Gastrocnemius medialis (tissue), 4 donors: ENCODE measurements at places on chromosomes 12 and 14.

DNA sequence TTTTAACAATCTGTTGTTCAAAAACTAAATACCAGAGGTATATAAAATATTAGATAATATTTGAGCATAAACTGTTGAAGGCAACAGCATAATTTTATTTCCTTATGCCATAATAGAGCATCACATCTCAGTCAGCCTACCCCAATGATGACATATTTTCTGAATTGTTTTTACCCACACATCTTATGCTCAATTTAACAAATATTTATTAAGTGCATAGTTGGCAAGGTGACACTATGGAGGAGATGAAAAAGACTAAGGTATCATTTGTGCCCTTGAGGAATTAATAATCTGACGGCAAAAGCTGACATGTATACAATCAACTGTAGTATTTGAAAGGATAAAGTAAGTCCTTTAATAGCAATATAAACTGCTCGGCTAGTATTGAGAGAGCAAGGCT, 102.4 kb downstream of the SYT1 start:
- DNase-seq, result no peak

GRCh38 chr12:1592444-1593173, 1.8 kb downstream of the FBXL14 start:
- DNase-seq, result no peak

DNA sequence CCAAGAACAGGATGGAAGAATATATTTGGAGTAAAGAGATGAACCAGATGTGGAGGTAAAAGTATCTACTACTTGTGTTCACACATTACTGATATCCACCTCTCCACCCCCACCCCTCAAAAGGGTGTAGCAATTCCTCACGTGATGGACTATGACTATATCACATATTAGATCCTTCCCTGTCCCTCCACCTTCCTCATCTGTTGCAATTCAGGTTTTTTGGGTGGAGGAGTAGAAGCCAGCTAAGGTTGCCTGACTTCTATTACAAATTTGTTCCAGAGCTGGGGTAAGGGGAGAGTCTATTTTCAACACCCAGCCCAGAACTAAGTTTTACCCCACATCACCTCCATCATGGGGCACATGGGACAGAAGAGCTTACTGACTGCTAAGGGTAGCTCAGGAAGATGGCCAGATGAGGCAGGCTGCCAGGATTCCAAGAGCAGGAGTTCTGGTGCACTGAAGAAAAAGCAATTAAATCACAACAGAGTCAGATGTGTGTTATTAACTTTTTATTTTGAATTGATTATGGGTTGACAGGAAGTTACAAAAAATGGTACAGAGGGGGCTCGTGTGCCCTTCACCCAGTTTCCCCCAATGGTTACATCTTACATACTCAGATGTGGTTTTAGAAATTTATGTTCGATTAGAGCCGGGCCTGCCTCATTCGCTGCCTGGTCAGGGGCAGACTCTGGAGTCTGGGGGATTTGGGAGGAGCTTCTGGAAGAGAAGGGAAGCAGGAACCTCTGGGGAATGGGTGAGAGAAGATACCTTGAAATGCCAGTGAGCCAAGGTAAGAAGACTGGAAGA, 2.1 kb downstream of the RNASE13 start:
- peak; percentile 73 for DNase-seq

- DNase-seq, result no peak
Measured at GRCh38 chr12:56425193-56425592, 24.0 kb downstream of the TIMELESS start.

DNA sequence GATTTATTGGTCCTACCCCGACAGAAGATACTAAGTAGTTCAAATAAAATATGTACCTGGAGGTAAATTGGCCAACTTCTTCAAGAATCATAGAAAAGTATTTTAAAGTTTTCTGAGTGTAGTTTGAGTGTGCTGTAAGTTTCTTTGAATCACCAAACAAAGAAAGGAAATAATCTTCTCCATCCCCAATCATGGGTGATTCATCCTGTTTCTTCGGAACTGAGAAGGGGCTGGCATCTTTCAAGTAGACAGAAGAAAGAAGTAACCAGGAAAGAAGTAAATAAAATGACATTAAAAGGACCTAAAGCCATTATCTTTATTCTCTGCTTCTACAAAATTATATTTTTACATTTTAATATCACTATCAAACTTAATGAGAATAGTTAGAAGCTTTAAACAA, 6.8 kb downstream of the LMNTD1 start:
- DNase-seq, result no peak

DNA sequence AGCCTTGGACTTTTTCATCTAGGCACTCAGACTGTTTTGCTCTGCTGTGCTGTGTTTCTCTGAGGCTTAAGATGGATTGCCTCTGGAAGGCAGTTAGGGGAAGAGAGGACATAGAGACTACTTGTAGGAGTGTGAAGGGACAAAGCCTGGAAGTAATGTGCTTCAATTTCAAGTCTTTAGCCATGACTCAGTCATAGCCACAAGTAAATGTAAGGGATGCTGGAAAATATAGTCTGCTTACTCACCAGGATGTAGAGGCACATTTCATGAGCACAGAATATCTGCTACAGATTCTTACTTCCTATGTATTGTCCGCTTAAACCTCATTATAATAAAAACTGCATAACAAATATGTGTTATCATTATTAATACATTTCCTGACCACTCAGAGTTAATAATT, 794.3 kb upstream of the NOVA1 start:
- DNase-seq, result no peak

DNA sequence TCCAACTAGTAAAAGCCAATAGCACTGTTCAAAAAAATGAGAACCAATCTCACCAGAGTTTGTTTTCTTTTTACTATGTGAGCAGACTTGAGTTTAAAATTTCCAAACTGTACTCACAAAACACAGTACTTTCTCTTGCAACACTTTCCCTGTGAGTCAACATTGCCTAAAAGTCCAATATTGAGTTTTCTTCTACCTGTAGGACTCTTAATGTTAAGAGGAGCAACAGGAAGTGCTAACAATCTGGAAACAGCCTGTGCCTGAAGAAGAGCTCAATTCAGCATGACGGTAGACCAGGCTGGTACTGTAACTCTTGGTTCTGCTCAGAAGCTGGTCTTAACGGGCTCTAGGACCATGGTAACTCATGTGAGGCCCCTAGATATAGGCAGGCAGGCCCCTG, 144.3 kb downstream of the MED13L start:
- no peak for DNase-seq

- DNase-seq, result no peak
Measured at GRCh38 chr12:90585640-90586304, 369.2 kb downstream of the CCER1 start.

GRCh38 chr14:67491741-67492507, 3.4 kb upstream of the TMEM229B start:
- no peak for DNase-seq

- DNase-seq, result peak; percentile 6
Measured at GRCh38 chr14:93905623-93906022, 21.5 kb upstream of the FAM181A start.

DNA sequence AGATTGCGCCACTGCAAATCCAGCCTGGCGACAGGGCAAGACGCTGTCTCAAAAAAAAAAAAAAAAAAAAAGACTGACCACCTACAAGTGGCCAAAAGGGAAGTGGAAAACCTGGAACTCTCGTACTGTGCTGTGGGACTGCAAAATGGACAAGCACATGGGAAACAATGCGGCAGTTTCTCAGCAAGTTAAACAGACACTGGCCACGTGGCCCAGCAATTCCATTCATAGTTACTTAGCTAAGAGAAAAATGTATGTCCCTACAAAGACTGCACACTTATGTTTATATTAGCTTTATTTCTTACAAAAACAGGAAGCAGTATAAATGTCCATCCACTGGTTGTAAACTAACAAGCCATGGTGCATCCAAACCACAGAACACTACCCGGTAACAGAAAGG, 5.6 kb downstream of the CHFR start:
- DNase-seq, result no peak

DNA sequence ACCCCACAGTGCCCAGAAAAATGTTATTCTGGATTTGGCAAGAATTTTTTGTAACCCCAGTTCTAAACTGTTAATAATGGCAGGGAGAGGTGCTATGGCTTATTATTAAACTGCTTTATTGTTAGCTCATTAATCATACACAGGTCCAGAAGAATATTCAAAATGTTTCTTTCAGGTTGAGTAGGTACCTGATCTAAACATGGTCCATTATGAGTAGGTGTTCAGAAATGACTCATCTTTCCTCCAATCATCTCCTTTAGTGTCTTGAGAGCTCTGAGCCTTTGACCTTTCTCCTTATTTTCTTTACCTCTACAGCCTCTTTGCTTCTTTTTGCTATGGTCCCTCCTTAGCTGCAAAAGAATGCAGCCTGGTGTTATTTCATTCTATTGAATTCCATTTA, 211.0 kb upstream of the GARIN6 start:
- no peak for DNase-seq

- no peak for DNase-seq
Measured at GRCh38 chr12:47394070-47394469, 311.8 kb downstream of the RPAP3 start.

- DNase-seq, result peak; percentile 13
Measured at GRCh38 chr12:88553941-88554658, 26.2 kb downstream of the KITLG start.

DNA sequence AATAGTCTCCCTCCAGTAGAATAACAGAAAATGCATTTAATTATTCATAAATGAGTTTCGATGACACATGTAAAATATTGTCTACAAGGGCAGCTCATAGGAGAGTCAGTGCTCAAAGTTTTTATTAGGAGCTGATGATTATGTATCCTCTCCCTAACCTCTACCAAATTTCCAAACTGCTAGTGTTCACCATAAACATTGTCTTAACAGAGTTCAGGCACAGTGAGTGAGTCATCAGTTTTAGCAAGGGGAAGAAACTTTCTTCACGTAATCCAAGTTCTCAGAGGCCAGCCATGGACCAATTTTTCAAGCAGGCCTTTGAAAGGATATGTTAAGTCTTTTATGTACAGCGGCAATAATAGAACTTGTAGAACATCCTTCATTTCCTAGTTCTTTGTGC, 649.2 kb upstream of the MIS18BP1 start:
- no peak for DNase-seq

- no peak for DNase-seq
Measured at GRCh38 chr14:97283005-97283403, 485.8 kb downstream of the VRK1 start.

DNA sequence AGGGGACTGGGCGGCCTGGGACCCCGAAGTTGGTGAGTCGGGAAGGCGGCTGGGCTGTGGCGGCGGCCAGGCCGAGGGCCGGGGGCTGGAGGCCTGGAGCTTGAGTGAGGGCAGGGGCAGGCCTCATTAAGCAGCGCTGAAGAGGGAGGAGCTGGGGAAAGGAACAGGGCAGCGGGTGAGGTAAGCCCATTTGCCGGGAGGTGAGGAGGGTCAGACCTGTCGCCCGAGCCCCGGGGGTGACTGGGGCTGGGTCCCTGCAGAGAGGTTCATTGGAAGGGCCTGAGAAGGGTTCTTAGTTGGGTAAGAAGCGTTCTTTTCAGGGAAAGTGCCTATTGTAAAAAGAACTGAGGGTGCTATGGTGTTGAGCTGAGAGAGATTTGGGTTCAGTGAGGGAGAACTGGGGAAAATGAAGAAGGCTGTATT, 441 bp downstream of the RAB5B start:
- peak; percentile 14 for DNase-seq

DNA sequence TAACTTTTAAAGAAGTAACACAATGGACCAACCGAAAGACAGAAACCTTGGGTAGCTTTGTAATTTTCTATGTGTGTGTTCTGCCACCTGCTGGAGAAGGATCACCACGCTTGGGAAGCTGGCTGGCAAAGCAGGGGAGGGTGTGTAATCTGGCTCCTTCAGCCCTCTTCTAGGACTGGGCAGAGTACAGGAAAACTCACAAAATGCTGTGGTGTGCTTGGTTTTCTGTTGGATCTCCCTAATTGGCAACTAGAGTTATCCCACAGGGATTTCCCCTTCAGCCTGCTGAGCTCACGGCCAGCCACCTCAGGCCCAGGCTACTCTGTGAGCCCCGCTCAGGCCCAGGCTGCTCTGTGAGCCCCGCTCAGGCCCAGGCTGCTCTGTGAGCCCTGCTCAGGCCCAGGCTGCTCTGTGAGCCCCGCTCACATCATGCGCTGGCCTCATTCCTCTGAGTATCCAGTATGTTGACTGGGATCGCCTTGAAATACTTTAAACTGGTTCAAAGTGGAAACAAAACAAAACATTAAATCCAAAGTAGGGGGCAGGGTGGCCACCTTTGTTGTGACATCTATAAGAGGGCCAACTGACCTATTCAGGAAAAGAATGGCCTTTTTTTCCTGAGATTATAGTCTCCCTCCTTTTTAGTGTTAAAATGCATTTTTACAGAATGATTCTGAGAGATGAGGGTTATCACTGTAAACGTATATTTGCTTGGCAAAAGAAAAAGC, 52.0 kb upstream of the RNU6-8 start:
- peak; percentile 65 for DNase-seq

DNA sequence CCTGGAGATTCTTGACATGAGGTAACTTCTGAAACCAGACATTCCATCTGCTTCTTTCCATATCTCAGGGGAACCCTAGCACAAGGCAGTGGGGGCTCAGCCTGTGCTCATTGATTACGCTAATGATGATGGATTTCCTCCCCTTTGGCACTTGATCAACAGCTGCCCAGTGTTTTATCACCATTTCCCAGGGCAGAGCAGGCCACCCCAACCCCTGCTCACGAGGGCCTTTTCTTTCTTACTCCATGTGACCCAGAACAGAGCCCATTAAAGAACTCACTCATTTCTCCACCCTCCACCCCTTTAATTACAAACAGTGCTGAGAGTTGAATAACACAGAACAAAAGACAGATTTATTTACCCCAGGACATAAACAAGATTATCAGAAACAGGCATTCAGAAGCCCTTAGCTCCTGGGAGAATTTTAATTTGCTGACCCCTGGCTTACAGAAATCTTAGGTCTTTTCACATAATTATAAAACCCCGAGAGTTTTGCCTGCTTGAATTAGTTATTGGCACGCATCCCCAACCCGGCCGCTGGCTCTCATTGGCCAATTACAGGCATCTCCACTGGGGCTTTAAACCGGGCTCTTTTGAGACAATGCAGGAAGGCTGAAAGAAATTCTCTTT, 32.0 kb upstream of the CCDC60 start:
- no peak for DNase-seq

DNA sequence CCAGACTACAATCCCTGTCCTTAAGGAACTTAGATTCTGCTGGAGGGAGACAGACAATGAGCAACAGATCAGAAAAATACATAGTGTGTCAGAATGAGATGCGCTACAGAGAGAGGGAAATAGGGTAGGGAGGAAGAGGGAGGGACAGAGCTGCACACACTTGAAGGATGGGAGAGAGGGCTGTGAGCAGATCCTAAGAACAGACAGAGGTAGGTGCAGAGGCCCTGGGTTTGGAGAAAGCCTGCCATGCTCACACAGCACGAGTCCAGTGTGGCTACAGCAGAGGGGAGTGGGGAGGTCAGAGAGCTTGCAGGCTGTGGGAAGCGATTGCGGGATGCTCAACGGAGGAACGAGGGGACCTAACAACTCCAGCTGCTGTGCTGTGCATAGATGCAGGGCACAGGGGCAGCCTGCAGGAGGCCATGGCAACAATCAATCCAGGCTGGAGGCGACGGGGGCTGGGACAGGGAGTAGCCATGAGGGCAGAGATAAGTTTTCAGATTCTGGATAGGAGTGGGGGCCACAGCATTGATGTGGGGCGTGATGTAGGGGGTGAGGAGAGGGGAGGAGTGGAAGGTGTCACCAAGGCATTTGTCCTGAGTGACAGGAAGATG, 20.7 kb downstream of the FAIM2 start:
- DNase-seq, result no peak

GRCh38 chr12:22039361-22039760, 6.7 kb upstream of the CMAS start:
- DNase-seq, result no peak

- peak; percentile 59 for DNase-seq
Measured at GRCh38 chr12:91272461-91273063, 89.9 kb upstream of the DCN start.
